Naive thymus-derived CD8-positive, alpha-beta T cell (primary cell): ENCODE measurements at places on chromosomes 12 and 14. TPM values are rescaled to one million over a fixed set of nuclear protein-coding genes. Genes with fewer than 3 reads are reported as not detected.

GLS2 gene
- total RNA-seq: 11.5 TPM

TXNDC16 gene
- total RNA-seq: 7.1 TPM

MIA2 gene
- 26.0 TPM for total RNA-seq

- H3K4me1 ChIP-seq: peaks cover 16% of the 10 kb centered on the region
- H3K4me3 ChIP-seq: peak overlapping the region; percentile 73
- H3K27me3 ChIP-seq: peaks cover 91% of the 10 kb centered on the region
- DNase-seq: no peak
- H3K27ac ChIP-seq: no peak overlapping the region
- no peaks in the 10 kb centered on the region for H3K36me3 ChIP-seq
These were observed 669 bp downstream of the RFX4 start for GRCh38 chr12:106583242-106584103.

DNA sequence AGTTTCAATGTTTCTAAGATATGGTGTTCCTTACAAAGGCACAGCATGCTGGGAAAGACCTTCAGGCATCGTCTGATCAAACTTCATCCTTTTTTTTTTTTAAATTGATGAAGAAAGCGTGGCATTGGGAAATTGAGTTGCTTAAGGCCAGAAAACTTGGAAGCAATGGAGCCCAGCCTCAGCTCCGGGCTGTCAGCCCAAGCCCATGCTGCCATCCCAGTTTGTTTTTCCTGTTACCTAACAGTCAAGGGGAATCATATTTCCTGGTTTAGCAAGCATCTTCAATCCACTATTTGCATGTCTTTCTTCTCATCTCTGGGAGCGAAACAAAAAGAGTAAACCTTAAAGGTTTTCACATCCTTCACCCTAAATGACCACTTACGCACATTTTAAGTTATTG, 200.2 kb downstream of the CHST11 start:
- no peaks in the 10 kb centered on the region for H3K27me3 ChIP-seq
- no peak overlapping the region for H3K4me3 ChIP-seq
- no peak for DNase-seq
- peaks cover 3% of the 10 kb centered on the region for H3K36me3 ChIP-seq
- H3K4me1 ChIP-seq: peaks cover 12% of the 10 kb centered on the region
- no peak overlapping the region for H3K27ac ChIP-seq

GRCh38 chr14:94045101-94045500, 19.0 kb downstream of the OTUB2 start:
- no peaks in the 10 kb centered on the region for H3K27me3 ChIP-seq
- no peak overlapping the region for H3K4me3 ChIP-seq
- H3K36me3 ChIP-seq: peaks cover 47% of the 10 kb centered on the region
- no peak for DNase-seq
- H3K4me1 ChIP-seq: no peaks in the 10 kb centered on the region
- H3K27ac ChIP-seq: peak overlapping the region; percentile 68

GRCh38 chr14:105165761-105166485, 2.7 kb downstream of the JAG2 start:
- no peak overlapping the region for H3K27ac ChIP-seq
- DNase-seq: no peak
- no peak overlapping the region for H3K4me3 ChIP-seq
- no peaks in the 10 kb centered on the region for H3K36me3 ChIP-seq
- peaks cover 5% of the 10 kb centered on the region for H3K4me1 ChIP-seq

- no peak for DNase-seq
- H3K27ac ChIP-seq: no peak within 1 kb of the TSS
- H3K27me3 ChIP-seq: peaks cover 22% of the 10 kb centered on the region
- H3K4me1 ChIP-seq: peaks cover 23% of the 10 kb centered on the region
- no peaks in the 10 kb centered on the region for H3K36me3 ChIP-seq
These were observed at the start of gene PRPH for GRCh38 chr12:49295082-49295936. TSS of gene PRPH (plus strand) at chr12:49295147. CDS start at chr12:49295201, 54 bp downstream.

DNA sequence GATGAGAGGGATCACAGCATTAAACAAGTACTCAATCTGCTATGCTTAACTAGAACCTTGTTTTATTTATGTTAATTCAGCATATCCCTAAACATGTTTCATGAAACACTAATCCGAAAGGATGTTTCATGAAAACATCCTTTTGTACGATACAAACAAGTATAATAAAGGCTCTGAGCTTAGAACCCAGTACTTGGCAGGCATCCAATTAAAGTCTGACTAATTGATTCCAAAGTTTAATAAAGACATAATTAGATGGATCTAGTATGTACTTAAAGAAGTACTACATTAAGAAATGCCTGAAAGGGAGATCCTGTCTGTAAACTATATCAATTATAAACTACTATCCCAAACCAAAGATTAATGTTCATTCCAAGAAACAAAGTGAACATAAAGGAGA, 51.8 kb downstream of the SCAF11 start:
- no peak for DNase-seq
- no peak overlapping the region for H3K4me3 ChIP-seq
- no peaks in the 10 kb centered on the region for H3K27me3 ChIP-seq
- peaks cover 22% of the 10 kb centered on the region for H3K4me1 ChIP-seq
- no peak overlapping the region for H3K27ac ChIP-seq
